ENCODE measurements at places on chromosomes 5 and 9.

- DNase-seq, result no peak
These were observed 227.5 kb upstream of the ACTBL2 start for GRCh38 chr5:57710126-57710525.

DNA sequence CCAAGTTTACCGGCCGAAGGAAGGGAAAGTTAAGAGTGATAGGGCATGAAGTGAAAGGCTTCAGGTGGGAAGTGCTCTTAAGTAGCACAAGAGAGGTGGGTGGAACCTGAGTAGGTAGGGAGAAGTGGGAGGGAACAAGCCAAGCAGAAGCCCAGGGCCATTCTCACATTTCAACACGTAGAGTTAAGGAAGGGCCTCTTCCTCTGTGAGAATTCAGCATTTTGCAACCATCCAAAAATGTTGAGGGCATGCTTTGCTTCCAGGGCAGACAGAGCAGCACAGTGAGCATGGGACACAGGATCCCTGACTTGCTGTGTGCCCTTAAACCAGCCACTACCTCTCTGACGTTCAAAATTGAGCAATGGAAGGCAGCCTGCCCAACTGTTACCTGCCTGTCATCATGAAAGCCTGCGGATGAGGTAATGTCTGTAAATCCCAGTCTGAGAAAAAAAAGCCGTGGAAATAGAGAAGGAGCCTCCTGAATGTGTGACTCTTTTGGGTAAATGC is 3.3 kb downstream of the CYFIP2 start:
- DNase-seq, result no peak

DNA sequence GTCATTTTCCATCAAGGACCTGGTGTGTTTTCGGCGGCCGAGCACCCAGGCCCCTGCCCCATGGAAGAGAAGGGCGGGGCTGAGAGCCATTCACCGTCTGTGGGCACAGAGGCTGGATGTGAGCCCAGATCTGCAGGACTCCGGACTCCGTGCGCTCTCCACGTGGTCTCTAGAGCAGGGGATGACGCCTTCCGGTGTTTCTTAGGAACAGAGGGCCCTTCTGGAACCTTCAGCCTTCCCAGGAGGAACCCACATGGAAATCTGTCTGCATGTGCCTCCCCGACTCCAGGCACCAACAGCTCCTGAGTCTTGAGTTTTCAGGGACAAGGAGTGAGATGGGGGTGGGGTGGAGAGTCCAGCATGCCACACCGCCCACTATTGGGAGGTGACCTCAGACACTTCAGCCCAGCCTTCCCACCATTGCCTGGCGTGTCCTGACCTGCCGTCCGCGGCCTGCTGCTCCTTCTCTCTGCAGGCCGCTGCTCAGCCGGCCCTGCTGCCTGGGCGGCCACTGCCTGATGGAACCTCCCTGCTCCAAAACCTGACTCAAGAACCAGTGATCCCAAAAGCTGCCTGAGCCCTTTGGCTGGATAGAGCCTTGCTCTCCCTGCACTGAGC is 2.4 kb upstream of the RXRA start:
- no peak for DNase-seq

- no peak for DNase-seq
These were observed 32.0 kb downstream of the OR2V1 start for GRCh38 chr5:181098762-181099601.

GRCh38 chr9:98074115-98074990 is 17.8 kb downstream of the NANS start:
- peak; percentile 71 for DNase-seq

DNA sequence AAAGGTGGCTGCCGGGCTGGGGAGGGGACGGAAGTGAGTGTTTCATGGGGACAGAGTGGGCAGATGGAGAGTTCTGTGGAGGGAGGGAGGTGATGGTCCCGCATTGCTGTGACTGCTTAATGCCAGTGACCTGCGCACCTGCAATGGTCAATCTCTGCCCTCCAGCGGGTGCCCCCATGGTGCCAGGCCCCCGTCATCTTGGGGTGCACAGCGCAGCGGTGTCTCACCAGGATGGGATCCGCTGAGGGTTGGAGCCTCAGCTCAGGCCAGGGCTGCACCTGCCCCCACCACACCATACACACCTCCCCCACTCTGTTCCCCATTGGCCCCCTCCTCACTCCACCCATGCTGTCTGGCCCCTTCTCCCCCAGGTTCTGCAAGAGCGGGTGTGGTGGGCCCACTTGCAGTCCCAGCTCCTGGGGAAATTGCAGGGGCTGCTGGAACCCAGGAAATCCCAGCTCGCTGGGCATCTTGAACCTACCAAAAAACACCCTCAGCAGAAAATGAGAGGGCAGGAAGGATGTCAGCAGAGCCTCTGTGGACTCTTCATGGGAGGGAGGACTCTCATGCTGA is 12.1 kb upstream of the CAMSAP1 start:
- no peak for DNase-seq

DNA sequence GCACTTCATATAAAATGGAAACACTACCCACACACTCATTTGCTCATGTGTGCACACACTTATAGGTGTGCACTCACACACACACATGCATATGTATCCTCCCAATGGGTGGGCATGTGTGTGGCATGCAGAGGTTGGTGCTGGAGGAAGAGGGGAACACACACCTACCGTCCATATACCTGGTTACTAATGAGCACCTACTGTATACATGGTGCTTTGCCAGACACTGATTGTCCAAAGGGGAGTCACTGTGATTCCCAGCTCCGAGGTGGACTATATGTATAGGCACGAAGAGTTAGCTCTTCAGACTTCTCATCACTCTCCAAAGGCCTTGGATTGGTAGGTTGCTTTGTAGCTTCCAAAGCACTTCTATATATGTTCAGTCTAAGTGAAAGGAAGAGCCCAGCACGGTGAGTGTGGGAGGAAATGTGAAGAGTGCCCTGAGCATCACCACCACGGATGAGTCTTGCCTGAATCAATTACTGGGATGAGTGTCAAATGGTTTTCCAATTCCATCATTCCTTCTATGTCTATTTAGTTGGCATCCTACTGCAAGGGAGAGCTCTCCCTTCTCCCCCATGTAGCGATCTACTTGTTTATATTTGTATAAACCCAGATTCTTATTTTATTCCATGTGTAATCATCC is 12.6 kb upstream of the ERGIC1 start:
- DNase-seq, result no peak

GRCh38 chr9:134223091-134223490 is 58.7 kb upstream of the RNU6ATAC start:
- no peak for DNase-seq

GRCh38 chr5:143501310-143502044 is 98.0 kb upstream of the NR3C1 start:
- DNase-seq, result no peak

- DNase-seq, result no peak
These were observed 615.6 kb upstream of the GRIN3A start for GRCh38 chr9:102354041-102354440.

DNA sequence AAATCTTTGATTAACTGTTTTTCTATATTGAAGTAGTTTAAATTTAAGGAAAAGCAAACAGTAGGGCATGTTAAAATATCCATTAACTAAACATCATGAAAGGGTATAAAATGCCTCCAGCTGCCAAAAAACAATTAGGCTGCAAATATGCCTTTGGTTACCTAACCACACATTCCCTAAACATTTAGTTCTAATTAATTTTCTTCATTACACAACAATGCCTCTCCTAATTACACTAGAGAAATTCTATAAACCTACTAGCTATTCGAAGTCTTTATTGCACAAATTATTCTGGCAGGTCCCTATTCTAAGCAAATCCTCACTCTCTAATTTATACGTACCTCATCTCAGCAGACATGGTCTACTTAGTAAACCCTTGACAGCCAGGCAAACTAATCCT is 37.4 kb downstream of the MAT2B start:
- no peak for DNase-seq

GRCh38 chr9:92756792-92757191 is 7.8 kb downstream of the BICD2 start:
- DNase-seq, result no peak

DNA sequence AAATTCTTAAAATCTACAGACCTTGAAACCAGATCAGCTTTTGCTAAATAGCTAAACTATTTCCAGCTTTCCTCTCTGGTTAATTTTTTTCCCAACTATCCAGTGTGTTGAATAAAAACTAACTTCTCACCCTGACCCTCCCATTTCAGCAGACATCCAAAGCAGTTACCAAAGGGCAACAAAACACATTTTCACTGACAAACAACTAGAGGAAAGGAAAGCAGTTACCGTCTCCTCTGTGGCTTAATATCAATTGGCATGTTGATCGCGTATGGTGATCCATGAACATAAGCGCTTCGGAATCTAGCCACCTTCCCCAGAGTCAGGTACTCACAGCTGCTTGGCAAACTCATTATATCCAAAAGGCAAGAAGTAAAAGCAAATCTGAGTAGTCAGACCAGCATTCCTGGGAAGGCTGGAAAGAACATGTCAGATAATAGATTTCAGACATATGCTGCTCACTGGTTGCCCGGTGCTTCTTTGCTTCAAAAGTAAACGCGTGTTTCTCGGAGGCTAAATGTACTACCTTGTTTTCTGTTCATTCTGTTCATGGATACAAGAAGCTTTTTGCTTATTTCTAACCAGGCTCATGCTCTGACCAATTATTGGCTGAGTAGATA is 463.4 kb downstream of the PDE4D start:
- DNase-seq, result no peak

DNA sequence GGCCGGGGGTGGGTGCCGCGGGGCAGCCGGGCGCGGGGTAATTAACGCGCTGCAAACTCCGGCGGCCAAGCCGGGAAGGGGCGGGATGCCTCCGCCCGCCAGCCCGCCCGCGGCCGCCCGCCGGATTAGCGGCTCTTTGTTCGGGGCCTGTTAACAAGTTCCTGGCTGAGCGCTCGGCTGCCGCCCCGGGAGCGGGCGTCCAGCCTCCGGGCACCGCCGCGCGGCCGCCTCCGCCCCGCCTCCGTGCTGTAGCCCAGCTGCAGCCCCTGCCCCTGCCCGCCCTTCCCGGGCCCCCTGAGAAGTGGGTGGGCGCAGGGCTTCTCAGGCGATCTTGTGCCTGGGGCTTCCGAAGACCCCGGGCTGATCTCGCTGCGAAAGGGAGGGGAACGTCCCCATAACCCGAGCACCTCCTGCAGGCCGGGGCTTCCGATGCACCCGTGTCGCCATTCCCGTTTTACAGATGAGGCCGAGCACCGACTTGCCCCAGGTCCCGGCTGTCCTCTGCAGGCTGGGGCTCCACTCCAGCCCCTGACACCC is 7.5 kb downstream of the UNC5A start:
- DNase-seq, result no peak

DNA sequence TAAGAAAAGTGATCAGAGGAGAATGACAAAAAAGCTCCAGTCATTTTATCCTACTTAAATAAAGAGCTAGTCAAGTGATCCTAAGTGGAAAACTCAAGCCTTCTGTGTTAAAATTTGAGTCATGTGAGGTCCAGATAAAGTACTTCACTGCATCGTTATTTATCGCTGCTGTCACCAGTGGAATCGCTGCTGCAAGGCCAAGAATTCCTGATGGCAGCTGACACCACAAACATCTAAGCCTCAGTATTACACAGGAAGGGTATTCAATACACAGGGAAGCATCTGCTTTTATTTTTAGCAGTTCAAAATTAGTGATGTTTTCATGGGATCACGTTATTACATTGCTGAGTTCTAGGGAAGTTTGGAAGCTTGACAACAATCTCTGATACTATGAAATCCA is 190.3 kb downstream of the GOLPH3 start:
- DNase-seq, result no peak

- DNase-seq, result no peak
These were observed 73.1 kb downstream of the ARHGAP26 start for GRCh38 chr5:142842994-142843905.

GRCh38 chr9:30075451-30076199 is 2308.8 kb upstream of the ACO1 start:
- DNase-seq, result no peak

- DNase-seq, result no peak
These were observed 67.1 kb upstream of the CLINT1 start for GRCh38 chr5:157925786-157926671.

DNA sequence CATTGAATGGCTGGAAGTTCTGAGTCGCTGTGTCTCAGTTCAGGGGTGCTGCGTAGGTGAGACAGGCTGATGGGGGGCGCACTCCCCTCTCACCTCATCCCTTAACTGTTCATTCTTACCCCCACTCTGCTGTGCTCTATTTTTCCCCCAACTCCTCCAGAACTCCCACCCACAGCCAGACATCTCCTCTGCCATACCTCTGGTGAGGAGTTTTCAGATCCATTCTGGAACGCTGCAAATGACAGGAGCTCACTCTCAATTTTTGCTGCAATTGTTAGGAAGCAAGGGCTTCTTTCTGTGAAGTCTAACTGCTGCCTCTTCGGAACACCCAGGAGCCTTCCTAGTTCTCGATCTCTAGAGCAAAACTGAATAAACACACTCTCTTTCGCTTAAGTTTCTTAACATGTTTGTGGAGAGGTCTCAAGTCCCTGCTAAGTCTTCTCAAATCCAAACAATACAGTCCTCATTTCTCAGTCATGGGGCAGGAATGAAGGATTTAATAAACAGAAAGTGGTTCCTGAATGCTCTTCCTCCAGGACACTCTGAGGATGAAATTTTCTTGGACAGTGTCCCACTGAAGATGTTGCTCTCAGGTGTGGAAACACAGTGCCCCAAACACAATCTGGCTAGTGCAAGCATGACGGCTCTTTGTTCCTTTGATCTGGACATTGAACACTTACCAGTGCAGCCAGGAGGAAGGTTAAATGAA is 387.7 kb downstream of the KDM4C start:
- no peak for DNase-seq

DNA sequence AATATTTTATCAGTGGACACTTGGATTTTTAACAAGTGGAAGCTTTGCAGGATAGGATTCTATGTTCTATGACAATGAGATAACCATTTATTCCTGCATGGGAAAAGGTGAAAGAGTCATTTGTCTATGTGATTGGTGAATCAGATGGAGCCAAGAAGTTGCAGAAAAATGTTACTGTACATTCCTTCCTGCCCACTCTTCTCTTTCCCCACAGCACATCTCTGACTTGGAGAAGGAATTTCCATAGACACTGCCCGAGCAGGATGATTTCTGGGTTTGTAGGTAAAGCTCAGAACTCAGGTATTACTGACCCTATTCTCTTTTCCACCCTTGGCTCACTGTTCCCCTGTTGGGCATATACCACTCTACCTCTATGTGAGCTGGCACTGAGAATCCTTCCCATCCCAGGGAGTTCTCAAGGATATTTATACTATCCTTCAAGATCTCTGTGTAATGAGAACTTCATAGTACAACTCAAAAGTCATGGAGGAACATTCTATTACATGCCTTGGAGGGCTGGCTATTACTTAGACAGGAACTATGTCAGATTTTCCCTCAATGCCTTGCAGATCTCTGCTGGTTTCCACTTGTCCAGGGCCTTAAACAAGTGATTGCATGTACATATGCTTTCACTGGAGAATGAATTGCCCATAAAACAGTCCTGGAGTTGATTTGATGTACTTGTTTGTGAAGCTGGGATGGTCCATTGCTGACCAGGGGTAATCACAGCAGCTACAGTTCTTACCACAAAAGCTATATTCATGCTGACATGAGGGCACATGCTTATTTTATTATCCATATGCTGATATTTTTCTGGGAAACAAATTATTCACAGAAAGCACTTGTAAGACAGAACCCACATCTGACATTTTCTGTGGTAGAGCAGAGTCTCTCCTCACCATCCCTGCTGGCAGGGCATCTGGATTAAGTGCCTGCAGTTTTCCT is 24.1 kb downstream of the SLC1A3 start:
- DNase-seq, result no peak
